Germinal center (tissue), 1 donor: ENCODE measurements at places on chromosomes 12 and 14.

GRCh38 chr12:131921866-131922769 is 7.0 kb upstream of the PUS1 start:
- DNase-seq = no peak

- DNase-seq = peak; percentile 82
These were observed 1.4 kb downstream of the IFFO1 start for GRCh38 chr12:6554168-6555017.

DNA sequence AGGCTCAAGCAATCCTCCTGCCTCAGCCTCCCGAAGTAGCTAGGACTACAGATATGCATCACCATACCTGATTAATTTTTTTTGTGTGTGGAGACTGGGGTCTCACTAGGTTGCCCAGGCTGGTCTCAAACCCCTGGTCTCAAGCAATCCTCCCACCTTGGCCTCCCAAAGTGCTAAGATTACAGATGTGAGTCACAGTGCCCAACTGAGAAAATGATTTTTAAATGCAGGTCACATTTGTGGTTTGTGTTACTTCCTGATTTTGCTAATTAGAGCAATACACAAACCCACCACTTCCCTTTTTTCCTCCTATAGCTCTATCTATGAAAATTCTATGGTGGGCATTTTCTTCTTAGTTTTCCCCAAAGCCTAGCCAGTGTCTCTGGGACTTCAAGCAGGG is 45.5 kb upstream of the TMEM263 start:
- DNase-seq = peak; percentile 56

DNA sequence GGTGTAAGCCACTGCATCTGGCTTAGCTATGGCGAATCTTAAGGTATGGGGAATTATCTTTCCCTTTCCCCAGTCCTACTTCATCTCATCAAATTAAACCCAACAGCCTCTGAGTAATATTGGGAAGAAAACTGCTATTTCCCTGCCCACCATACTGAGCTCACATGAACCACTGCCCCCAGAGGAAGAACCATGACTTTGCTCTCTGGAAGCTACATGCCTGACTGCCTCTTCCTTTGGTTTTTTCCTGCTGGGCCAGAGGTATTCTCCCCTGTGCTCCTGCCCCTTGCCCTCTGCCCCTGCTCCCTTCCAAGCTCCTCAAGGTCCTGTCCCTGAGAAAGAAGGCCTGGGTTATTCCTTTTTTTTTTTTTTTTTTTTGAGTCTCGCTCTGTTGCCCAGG is 15.2 kb downstream of the RILPL2 start:
- DNase-seq = no peak

DNA sequence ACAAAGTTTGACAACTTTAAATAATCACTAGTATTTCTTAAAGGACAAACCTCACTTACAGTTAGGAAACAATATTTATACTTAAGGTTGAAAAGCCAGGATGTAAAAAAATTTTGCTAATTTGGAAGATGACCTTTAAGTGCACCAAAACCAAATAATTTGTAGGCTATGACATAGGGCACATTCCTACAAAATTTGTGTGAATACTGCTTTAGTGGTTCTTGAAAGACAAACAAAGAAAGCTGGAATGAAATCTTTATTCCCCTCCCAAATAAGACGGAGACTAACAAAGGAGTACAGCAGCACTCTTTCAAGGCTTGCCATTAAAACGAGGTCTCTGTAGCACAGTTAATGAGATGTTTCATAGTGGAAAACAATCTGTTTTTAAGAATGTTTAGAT is 45.6 kb downstream of the MSRB3 start:
- DNase-seq = no peak

DNA sequence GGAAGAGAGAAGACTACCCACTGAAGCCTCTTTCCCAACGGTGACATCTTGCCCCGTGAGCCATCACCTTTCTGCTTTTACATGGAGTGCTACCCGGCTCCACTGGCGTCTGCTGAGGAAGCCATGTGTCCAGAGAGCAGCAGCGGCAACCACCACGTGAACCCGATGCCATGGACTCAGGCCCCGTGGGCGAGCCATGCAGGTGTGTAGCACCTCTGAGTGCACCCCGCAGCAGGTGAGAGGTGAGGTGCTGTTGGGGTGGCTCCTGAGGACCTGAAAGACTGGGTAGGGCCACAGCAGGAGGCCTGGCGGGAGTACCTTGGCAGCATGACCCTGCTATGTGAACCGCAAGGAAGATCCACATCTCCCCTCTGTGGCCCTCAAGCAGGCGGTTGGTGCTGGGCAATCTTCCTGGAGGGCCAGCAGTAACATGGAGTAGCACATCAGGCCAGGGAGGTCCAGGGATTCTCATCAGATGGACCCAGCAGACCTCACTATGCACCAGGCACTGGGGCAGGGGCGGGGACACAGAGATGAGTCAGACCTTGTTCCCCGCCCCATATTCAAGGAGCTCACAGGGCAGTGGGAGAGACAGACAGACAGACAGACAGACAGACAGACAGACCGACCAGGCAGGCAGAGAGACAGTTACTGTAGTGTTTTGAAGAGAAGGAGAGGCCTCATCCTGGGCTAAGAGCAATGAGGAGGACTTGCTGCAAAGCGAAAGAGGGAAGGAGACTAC is 129.6 kb downstream of the PAPOLA start:
- DNase-seq = peak; percentile 1

- no peak for DNase-seq
These were observed 3.8 kb upstream of the PSMC6 start for GRCh38 chr14:52703225-52703624.

GRCh38 chr12:9756170-9756569 is 4.5 kb downstream of the CD69 start:
- DNase-seq = no peak

DNA sequence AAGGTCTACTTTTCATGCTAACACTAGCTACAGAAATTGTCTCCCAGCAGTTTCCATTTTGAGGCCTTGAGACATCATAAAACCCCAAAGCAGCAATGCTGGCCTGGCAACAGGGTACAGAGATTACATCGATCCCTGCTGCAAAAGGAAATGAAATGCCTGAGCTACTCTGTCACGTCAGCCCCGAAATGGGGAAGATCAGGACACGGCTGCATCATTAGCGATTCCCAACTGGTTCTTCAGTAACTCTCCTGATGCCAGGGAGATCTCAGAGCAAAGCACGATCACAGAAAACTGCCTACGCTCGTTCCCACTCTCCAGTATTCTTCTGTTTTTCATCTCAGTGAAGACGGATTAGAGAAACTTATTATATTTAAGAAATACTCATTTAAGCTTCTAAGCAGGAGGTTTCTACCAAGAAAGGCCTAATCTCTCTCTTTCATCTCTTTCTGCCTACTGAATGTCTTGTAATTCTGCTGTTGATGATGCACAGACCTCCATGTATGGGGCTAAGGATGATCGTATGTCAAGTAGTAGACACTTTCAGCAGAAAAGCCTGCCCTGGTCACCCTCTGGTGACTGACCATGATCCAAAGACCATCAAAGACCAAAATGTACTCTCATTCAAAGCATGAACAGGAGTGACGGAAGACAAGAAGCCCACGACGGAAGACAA is 168.5 kb downstream of the RIMBP2 start:
- DNase-seq = no peak

- no peak for DNase-seq
These were observed 11.4 kb downstream of the EVL start for GRCh38 chr14:100076606-100077005.

GRCh38 chr12:94649349-94650142 is 811 bp downstream of the TMCC3 start:
- DNase-seq = peak; percentile 23

DNA sequence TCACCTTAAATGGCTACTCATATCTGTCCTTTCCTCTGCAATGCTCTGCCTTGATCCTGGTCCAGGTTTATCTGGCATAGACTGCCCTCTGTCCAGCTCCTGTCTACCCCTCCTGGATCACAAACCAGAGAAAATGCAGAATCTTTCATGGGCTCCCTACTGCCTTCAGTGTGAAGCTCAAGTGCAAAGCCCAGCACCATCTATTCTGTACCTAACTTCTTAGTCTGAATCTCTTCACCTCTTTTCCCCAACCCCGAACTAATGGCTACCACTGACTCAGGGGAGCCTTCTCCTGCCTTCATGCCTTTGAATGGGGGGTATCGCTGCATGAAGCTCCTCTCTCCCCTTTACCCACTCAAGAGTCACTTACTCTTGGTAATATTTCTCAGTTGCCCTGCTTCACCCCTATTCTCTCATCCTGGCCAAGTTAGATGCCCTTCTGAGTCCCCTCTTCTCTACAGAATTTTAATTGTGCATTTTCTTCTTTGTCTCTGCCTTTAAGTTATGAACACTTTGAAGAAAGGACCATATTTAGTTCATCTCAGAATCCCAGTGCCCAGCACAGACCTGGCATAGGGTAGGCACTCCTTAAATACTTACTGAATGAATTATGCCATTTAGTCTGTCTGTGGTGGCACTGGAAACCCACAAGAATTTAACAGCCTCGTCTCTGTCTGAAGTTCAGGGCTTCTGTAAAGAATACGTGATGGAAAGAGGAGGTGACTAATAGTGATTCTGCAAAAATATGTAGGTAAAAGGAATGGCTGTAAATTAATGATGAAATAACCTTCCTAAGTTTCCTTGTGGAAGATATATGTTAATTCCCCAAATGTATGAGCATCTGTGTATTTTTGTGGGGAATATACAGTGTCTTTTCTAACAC is 191.3 kb upstream of the AMIGO2 start:
- DNase-seq = no peak

- DNase-seq = no peak
These were observed 38.6 kb downstream of the GARIN6 start for GRCh38 chr12:99686142-99686541.

- no peak for DNase-seq
These were observed 27.9 kb downstream of the SYNE3 start for GRCh38 chr14:95488376-95489213.

- DNase-seq = peak; percentile 62
These were observed 40.5 kb downstream of the KCNA5 start for GRCh38 chr12:5083955-5084849.

DNA sequence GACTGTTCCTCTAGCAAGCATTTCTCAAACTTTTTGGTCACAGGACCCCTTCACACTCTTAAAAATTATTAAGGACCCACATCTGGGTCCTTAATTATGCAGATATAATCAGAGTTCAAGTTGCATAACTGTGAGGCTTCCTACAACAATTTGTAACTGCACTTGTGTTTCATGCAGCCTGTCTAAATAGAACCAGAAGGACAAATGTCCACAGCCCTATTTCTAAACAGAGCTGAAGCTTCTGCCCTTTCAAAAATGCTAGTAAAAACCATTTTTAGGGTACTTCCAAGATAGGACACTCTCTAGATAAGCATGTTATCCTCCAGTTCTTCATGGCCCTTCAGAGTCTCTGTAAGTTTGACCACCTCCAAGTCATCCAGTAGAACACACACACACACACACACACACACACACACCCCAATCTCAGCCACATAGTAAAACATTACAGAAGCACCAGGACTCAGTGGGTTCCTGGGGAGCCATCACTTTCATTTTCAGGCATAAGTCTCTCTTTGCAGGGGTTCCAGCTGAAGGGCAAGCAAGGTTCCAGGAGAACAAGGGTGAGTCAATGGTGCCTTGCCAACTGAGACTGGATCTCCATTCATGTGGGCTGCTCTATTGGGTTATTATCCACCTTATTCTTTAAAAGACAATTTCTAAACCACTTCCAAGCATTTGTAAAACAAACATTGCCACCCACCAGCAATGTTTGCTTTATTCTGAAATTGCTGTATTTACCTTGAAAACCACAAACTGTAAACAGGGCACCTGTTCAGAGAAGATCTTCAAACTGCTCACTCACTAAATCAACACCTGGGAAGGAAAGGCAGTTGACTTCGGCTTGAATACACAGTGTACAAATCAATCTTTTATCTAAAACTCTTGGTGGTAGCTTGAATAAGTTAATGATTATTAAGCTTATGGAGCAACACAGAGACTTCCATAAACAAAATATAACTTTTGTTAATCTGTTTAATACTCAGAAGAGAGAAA is 64.1 kb downstream of the ITPR2 start:
- DNase-seq = no peak

- no peak for DNase-seq
These were observed 12.5 kb downstream of the PAWR start for GRCh38 chr12:79678306-79678705.

GRCh38 chr14:29900609-29901350 is 26.9 kb downstream of the PRKD1 start:
- no peak for DNase-seq

DNA sequence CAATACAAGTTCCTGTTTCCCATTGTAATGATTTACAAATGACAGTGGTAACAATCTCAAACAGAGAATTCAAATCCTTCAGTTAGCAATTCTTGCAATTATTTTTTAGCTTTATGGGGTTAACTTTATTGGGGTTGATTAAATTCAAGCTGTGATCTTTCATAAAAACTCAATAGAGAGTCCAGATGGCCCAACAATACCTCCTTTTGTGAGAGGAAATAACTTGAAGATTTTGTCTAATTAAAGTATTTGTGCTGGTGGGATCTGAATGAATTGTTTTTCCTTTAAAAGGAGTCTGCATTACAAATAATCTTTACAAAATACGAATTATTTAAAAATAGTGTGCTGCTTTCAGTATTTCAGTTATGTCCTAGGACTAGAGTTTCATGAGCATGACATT is 4.4 kb upstream of the ARHGAP5 start:
- DNase-seq = no peak

DNA sequence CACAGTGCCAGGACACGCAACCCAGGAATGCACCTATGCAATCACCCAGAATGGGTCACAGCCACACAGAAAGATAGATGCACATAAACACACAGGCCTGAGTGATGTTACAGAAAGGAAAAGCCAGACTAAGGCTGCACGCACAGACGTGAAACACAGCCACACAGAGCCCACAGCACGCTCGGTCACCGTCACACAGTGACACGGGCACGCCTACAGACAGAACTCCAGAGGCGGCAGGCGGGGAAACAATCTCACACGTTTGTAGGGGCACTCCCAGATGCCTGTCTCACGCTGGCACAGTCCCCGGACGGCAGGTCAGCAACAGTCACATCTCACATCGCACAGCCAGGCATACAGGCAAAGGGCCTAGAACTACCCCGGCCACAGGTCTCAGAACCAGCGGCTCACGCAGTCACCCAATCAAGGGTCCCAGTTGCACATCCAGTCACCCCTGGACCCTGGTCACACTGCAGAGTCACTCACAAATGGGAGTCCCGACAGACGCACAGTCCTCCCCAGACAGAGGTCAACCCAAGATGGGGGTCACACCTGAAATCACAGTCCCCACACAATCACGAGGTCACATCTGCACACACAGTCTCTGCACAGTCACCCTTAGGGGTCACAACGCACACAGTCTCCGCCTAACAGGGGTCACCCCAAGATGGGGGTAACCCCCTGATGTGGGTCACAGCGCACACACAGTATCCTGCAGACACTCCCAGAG is 790 bp downstream of the SSH1 start:
- DNase-seq = no peak

- no peak for DNase-seq
These were observed 4.3 kb downstream of the TMEM106C start for GRCh38 chr12:47967461-47968321.
